H9 (cell line): ENCODE measurements at places on chromosomes 16 and 17.

DNA sequence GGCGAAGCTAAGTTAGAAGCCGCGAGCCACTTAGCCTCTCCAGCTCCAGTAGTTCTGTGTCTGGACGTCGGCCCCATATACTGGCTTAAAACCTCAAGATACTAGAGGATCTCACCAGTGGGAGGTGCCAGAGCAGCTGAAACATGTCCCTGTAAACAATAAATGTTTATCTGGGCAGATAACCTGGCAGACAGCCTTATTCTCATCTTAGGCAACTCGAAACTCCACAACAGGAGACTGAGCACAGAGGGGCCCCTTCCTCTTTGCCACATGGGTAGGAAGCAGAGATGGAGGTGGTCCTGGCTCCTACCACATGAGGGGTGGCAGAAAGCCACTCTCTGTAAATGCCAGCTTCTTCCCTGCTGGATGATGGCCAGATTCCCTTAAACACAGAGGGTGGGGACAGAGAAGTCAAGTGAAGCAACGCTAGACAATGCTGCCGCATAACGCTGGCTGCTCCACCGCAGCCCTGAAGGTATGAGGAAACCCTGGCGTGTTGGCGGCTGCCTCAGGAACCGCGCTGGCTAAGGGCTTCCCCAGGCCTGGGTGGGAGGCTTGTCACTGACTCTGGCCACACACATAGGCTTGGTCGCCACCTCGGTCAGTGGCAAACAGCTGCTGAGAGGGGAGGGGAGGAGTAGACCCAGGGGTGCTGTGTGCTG lies 67.9 kb downstream of the HIC1 start:
- no peaks in the 10 kb centered on the region for H3K4me1 ChIP-seq
- no peak for DNase-seq
- H3K36me3 ChIP-seq = peaks cover 4% of the 10 kb centered on the region; the same call in 1 of the 2 replicates
- no peaks in the 10 kb centered on the region for H3K27me3 ChIP-seq
- H3K27ac ChIP-seq = no peak overlapping the region
- H3K4me3 ChIP-seq = no peak overlapping the region

- no peak overlapping the region for H3K27ac ChIP-seq
- no peak overlapping the region; the same call in 2 of the 3 replicates for H3K4me3 ChIP-seq
- peaks cover 12% of the 10 kb centered on the region; the same call in 1 of the 2 replicates for H3K36me3 ChIP-seq
Measured at GRCh38 chr17:48894886-48895285, 2.3 kb downstream of the ATP5MC1 start.

DNA sequence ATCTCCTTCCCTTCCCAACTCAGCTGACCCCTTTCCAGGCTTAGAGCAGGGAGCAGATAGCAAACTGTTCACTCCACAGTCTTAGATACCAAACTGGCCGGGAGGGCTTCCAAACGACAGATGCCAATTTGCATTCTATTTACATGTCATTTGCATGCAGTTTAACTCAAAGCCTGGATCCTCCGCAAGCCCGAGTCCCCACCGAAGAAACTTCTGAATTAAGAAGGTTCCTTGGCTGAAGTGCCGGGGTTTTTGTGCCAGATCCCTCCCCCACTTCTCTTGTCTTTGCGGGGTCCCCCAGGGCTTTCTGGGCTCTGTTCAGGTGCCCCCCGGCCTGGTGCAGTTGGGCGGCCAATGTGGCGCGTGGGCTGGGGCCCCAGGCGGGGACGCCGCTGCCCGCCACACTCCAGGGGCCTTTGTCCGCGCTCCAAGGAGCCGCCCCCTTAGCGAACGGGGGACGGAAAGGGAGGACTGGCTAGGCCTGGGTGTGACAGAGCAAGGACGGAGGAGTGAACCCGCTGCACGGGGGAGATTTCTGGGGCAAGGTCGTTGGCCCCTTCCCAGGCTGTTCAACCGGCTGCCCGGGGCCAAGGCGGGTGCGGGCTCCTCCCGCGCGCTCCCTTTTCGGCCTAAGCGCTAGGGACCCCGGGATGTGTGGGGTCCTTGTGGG lies 1.2 kb downstream of the GPRC5B start:
- no peaks in the 10 kb centered on the region; the same call in 1 of the 2 replicates for H3K4me1 ChIP-seq
- no peaks in the 10 kb centered on the region; the same call in 1 of the 2 replicates for H3K27me3 ChIP-seq
- H3K36me3 ChIP-seq = peaks cover 22% of the 10 kb centered on the region
- peak; percentile 64 for DNase-seq
- H3K4me3 ChIP-seq = peak overlapping the region; percentile 74

DNA sequence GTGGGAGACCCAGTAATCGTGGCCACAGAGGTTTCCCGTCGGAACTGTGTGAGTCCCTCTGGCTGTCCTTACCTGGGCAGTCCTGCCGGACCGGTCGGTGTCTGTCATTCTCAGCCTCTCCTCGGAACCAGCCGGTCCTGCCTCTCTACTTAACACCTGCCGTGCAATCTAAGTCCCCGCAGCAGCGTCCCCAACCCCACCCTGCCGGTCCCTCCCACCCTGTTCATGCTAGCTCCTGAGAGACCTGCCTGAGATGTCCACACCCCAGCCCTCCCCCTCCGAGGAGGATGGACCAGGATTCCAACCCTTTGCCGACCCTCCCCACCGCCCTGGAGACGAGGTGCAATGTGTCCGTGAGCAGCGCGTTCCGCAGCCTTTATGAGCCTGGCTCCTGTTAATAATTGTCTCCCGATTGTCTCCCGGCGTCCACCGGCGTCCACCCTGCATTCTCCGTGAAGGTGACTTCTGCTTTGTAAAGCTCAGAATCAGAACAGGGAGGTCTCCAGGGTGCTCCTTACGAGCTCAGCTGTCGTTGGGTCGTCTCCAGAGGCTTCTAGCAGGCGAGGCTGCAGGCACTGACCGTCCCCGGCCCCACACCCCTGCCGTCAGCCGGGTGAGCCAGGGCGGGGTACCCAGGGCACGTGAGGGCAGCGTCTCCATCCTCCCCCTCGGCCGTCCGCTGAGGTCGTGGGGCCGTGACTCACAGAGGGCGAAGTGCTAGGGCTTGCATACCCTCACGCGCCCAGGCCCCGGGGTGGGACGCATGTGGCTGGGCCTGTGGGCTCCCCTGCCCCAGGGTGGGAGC lies 10.1 kb downstream of the METRNL start:
- H3K4me1 ChIP-seq = no peaks in the 10 kb centered on the region
- no peaks in the 10 kb centered on the region for H3K27me3 ChIP-seq
- H3K4me3 ChIP-seq = no peak overlapping the region
- no peak for DNase-seq
- no peak overlapping the region for H3K27ac ChIP-seq

- H3K4me3 ChIP-seq = no peak overlapping the region
- no peak overlapping the region for H3K27ac ChIP-seq
- no peak for DNase-seq
- H3K27me3 ChIP-seq = no peaks in the 10 kb centered on the region
Measured at GRCh38 chr16:15919331-15919730, 30.1 kb upstream of the ABCC1 start.

- H3K4me1 ChIP-seq = peaks cover 7% of the 10 kb centered on the region; the same call in 1 of the 2 replicates
- H3K27ac ChIP-seq = no peak overlapping the region
- DNase-seq = no peak
- H3K36me3 ChIP-seq = peaks cover 20% of the 10 kb centered on the region
- H3K4me3 ChIP-seq = peak overlapping the region; percentile 81
Measured at GRCh38 chr16:9089660-9090059, 1.8 kb upstream of the HAPSTR1 start.

DNA sequence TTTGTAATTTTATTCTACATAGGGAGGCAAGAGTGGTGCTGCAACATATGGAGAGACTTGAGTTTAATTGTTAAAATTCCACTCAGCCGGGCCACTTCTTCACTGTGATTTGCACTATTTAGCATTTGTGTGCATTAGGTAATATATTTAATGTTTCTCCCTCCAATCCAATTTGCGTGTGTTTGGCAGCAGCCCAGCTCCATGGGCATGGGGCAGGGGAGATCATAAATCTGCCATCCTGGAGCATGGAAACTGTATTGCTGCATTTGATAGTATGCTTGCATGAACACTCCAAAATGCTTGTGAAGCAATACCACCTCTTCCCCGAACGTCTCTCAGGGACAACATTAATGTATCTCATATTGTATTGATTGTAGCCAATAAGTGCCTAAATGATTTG lies 339.1 kb upstream of the RBFOX1 start:
- no peak overlapping the region for H3K4me3 ChIP-seq
- no peak for DNase-seq
- H3K27ac ChIP-seq = no peak overlapping the region
- no peaks in the 10 kb centered on the region for H3K27me3 ChIP-seq

- peak overlapping the region; percentile 85 for H3K4me3 ChIP-seq
- H3K27me3 ChIP-seq = no peaks in the 10 kb centered on the region
- H3K36me3 ChIP-seq = peaks cover 13% of the 10 kb centered on the region
- DNase-seq = no peak
Measured at GRCh38 chr16:29809031-29809747, 2.8 kb upstream of the PRRT2 start.

GRCh38 chr17:17994271-17995069 lies 21.8 kb downstream of the DRC3 start:
- no peaks in the 10 kb centered on the region for H3K27me3 ChIP-seq
- H3K27ac ChIP-seq = no peak overlapping the region
- H3K4me3 ChIP-seq = no peak overlapping the region
- peak; percentile 92 for DNase-seq

GRCh38 chr16:9050102-9050830 lies 41.2 kb upstream of the HAPSTR1 start:
- H3K36me3 ChIP-seq = peaks cover 13% of the 10 kb centered on the region
- DNase-seq = peak; percentile 94
- no peak overlapping the region for H3K27ac ChIP-seq
- no peak overlapping the region for H3K4me3 ChIP-seq

DNA sequence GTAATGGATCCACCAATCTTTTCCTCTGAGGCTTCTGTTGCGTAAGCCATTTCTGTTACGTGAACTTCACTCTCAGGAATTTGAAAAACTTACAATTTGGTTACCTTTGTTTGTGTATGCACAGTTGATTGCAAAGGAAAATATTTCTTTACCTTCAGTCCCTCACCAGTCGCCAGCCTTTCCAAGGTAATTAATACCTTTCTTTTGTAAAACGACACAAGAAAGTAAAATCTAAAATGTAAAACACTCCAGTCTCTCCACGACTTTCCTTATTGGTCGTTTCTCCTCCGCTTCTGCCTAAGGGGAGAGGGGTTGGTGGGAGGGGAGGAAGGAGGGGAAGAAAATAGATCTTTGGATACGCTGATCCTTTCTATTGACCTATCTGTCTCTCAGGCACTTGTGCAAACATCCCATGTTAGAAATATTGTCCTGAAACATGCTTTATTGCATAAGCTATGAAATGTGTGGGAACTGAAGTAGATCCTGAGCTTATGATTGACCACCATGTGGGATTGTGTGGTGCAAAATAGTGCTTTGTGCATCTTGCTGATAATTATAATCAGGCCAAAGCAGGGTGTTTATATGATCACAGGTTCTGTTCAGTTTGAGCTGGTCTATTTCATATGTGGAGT lies 32.4 kb upstream of the EFCAB13 start:
- no peak overlapping the region for H3K4me3 ChIP-seq
- no peak for DNase-seq
- H3K27ac ChIP-seq = no peak overlapping the region
- no peaks in the 10 kb centered on the region; the same call in 1 of the 2 replicates for H3K36me3 ChIP-seq

DNA sequence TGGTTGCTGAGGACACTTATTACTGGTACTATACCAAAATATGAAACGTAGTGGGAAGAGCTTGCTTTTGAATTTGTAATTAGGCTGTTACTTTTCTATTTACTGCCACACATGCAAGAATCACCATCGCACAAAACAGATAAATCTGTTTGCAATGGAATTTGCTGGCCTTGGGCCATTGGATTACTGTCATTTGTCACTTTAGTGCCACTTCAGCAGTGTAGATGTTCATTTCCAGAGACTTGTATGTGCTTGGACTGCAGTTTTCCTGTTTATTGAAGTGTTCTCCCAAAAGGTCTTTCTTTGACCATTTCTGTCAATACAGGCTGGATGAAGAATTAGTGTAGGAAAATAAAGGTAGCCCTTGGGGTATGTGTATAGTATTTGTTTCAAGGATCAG lies 4.5 kb downstream of the USP10 start:
- H3K27me3 ChIP-seq = no peaks in the 10 kb centered on the region
- H3K4me1 ChIP-seq = no peaks in the 10 kb centered on the region
- H3K4me3 ChIP-seq = no peak overlapping the region
- DNase-seq = no peak
- H3K27ac ChIP-seq = no peak overlapping the region
- peaks cover 12% of the 10 kb centered on the region for H3K36me3 ChIP-seq

DNA sequence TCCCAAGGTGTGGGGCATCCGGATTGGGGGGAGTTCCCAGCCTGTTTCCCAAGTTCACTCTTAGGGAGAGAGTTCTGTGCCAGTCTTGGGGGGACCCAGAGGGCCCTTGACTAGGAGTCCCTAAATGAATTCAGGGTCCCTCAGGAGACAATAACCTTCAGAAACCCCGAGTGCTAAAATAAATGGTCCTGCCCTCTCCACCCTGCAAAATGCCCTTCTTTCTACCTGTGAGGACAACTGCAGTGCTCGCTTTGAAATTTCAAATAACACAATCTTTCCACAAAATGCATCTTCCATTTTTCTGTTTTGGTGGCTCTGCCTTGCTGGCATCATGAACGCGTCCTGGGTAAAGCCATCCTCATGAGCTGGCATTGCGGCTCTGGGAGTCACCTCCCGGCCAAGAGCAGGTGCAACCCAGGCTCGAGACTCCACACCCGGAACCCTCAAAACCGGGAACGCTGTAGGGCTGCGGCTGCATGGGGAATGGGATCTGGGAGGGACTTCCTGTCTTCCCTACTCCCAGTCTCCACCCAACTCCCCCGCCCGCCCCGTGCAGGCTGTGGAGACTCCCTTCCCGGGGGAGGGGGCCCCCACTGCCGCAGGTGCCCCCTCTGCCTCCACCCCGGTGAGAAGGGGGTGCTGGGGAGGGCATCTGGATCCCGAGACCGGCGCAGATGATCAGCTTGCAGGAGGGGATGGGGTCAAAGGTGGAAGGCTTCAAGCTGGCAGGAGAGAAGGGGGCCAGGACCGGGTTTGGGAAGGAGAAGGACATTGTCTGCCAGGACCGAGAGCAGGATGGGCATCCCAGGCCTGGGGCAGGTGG lies at the start of gene ZNF205:
ZNF205 (plus strand) TSS at position 529 of the 823 bp plus-strand sequence. CDS start 845 bp downstream, outside the sequence.
- no peaks in the 10 kb centered on the region for H3K4me1 ChIP-seq
- H3K27ac ChIP-seq = no peak within 1 kb of the TSS
- peaks cover 10% of the 10 kb centered on the region for H3K36me3 ChIP-seq
- H3K27me3 ChIP-seq = no peaks in the 10 kb centered on the region
- DNase-seq = peak; percentile 87

DNA sequence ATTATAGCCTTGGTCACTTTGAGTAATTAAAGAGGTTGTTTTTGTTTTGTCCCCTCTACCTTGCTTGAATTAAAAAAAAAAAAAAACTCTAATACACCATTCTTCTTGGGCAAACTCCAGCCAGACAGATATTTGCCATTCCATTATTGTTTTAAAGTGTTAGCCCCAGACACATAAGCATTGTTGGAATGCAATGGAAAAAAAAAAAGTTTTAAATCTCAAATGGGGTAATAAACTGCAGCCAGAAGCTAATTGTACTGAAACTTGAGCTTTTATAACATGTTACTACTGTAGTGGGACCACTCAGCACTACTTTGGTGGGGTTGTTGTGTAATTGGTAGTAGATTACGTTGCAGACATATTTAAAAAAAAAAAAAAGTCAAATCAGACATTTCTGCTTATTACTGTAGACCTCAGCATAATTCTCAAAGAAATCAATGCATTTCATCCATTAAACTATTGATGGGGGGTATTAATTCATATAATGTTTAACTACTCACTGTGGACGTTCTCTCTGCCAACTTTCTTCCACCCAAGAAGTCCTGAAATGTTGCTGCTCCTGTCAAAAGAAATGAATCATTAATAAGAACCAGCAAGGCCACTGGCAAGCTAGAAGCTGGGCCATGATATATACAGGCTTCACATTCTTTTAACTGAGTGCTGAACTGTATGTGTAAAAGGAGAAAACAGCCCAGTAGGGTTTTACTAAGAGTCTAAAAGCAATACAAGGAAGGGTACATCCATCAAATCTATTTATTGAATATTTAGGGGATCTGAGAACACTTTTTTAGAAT lies 626.6 kb upstream of the SOX9 start:
- H3K27ac ChIP-seq = no peak overlapping the region
- H3K36me3 ChIP-seq = no peaks in the 10 kb centered on the region
- no peaks in the 10 kb centered on the region for H3K27me3 ChIP-seq
- H3K4me1 ChIP-seq = no peaks in the 10 kb centered on the region
- no peak for DNase-seq
